ENCODE measurements at places on chromosomes 16 and 17.

DNA sequence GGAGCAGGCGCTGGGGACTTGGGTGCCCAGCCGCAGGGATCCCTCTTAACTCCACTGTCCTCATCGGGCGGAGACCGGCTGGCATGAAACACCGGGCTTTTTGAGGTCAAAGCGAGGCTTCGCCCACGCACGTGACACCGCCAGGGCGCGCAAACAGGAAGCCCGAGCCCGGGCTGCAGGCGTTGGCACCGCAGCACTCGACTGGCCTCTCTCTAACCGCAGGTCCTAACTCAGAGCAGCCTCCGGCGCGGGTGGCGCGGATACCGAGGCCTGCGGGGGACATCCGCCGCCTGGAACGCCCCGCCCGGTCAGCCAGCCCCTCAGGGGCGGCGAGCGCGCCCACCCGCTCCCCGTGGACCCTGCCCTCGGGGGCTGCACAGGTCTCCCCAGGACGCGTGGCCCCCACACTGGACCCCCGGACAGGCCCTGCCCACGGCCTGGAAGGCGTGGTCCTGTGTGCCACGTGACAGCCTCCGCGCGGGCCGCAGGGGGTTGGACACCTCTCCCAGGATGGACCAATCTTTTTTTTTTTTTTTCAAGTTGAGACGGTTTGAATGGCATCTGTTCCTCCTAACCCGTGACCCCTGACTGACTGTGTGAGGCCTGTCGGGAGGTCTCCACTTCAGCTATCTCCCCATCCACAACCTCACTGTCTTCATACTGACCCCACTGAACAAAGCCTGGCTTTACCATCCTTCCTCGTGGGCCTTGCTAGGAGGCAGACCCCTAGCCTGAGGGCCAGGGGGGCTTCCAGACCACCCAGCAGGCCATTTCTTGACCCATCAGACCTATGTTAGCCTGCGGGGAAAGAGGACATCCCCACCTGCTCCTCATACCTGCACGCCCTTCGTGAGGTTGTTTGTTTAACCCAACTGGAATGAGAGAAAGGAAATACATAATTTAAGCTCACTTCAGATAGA is 8.4 kb upstream of the SLC47A2 start:
- peak; percentile 41 for DNase-seq

- DNase-seq = no peak
Measured at GRCh38 chr17:66542967-66543520, 240.6 kb downstream of the PRKCA start.

DNA sequence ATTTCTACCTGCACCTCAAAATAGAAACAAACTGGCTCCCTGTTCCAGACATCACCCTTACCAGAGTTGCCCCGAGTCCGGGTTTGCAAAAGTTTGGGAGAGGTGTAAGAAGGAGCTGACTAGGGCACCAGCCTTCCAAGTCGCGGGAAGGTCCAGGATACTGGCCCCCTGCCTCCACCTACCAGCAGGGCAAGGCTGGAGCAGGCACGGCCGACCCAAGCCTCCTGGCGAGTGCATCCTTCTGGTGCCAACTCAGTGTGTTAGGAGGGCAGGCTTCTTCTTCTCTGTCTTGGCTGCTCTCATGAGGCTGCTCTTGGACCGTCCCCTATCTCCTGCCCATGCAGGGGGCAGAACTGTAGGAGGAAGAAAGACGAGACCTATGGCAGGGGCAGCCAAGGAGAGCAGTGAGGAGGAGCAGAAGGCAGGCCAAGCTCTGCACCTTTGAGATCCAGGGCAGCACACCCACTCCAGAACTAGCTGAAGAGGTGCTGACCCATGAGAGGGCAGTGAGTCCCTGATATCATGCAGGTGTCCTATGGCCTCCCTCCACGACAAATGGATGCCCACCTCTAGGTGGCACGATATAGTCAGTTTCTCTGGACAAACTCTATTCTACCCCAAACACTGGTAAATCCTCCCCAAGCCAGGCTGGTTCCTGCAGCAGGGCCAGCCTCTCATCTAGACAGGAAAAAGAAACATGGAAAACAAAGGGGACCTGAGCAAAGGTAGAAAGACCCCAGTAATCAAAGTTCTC is 54.4 kb downstream of the CYTH1 start:
- DNase-seq = no peak

GRCh38 chr17:74779501-74779900 is 3.4 kb upstream of the NAT9 start:
- no peak for DNase-seq

DNA sequence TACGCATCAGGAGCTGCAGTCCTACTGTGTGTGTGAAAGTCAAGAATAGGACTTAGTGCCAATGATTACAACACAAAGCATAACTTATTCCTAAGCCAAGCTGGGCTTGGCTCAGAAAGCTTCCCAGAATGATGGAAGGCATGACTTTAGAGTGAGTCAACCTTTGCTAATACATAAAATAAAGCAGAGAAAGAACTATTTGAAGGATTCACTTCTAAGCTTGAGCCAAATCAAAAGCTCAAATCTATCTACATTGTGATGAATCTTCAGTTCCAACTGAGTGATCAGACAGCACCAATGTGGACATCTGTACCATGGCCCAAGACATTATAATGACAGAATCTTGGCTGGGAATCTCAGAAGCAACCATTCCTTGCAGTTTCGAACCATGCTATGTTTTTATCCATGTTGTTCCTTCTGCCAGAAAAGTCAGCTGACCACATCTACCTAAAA is 41.4 kb downstream of the SMG6 start:
- no peak for DNase-seq

- peak; percentile 63 for DNase-seq
Measured at GRCh38 chr17:66715745-66716156, 119.2 kb upstream of the CACNG5 start.

- peak; percentile 96 for DNase-seq
Measured at GRCh38 chr17:45228763-45229539, 7.3 kb downstream of the FMNL1 start.

GRCh38 chr17:67280279-67280678 is 35.3 kb upstream of the HELZ start:
- DNase-seq = no peak

DNA sequence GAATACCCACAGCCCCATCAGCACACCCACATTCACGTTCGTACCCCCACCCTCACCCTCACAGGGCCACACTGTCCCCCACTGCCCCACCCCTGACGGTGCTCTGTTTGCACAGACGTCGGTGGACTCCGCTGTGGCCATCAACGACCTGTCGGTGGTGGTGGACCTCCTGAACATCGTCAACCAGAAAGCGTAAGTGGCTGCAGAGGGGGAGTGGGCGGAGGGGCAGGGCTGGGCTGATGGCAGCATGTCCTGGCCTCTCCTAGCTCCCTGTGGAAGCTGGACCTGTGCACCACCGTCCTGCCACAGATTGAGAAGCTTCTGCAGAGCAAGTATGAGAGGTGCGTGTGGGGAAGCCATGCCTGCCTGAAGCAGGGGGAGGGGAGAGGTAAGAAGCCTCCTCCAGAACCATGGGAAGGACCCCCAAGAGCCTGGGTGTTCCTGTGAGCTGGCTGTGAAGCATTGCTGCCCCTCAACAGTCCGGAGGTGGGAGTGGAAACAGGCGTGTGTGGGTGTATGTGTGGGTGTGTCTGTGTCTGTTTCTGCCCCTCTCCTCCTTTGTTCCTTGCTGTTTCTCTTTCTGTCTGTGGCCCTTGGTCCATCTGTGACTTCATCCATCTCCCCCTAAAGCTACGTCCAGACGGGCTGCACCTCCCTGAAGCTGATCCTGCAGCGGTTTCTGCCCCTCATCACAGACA is 20.3 kb downstream of the KATNB1 start:
- DNase-seq = no peak

DNA sequence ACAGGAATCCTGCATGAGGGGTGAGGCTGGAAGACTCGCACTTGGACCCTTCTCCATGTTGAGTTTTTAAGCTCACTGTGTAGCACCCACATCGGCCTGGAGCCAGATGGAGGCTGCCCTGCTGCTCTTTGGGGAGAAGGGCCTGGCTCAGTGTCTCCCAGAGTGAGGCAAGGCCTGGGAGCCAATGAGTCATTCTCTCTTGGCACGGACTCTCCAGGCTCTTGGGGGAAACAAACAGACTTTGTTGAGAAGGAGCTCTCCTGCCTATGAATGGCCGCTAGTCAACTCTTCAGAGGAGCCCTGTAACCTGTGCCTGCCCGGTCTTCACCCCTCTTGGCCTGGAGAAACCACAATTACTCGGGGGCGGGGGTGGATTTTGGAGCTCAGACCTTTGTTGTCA is 50.8 kb upstream of the MAF start:
- no peak for DNase-seq

- no peak for DNase-seq
Measured at GRCh38 chr17:50187394-50187725, 14.1 kb downstream of the COL1A1 start.

GRCh38 chr16:62602790-62603189 is 566.6 kb upstream of the CDH8 start:
- DNase-seq = no peak

DNA sequence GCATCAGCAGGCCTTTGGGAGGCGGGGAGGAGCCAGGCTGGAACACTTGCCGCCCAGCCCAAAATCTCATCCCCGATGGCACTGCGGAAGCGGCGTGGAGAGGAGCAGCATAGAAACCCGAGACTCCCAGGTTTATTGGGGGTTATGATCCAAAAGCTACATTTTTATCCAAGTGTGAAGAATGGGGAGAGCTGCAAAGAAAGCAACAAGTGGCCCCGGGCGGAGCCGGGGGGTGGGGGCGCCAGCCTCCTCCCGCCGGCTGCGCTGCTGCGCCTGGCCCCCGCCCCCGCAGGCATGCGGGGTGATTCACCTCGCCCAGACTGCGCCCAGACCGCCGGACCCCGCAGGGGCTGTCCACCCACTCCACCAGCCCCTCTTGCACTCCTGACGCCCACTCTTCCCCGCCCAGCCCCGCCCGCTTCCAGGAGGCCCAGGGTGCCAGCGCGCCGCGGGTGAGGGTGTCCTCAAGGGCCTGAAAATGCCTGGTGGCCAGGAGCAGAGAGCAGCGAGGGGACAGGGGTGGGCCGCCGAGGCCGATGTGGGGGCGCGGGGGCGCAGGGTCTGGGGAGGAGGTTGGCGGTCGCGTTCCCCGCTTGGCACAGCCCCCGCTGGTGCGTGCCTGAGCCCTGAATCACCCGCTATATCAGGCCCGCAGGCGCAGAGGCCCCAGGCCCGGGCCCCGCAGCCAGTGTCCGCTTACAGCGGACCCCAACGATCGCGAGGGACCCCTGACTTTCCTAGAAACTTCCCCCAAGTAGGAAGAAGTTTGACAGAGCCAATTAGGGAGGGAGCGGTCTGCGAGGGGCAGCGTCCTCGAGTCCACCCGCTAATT is 1.3 kb downstream of the CAVIN1 start:
- DNase-seq = no peak

GRCh38 chr16:21566891-21567414 is 32.4 kb upstream of the METTL9 start:
- no peak for DNase-seq

DNA sequence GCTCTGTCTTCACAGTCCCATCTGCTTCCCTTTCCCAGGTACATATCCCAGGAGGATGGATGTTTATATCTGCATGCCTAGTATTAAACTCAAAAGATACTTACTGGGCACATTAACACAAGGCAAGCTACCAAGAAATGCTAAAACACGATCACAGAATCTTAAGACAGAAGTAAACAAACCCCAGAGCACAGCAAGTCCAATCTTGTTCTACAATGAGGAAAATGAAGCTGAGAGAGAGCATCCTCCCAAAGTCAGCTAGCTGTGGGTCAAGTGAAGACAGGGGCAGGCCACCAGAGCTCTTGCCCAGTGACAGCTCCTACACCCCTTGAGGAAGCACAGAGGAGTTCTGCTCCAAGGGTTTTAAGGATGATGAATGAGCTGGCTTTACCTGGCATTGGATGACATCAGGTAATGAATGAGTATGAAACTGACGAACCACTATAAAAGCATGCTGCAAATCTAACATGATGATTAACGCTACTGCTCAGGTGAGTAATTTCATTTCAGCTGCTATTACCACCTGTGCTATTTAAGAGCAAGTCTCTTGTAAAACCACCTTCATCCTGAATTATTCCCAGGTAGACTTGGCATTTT is 20.3 kb downstream of the XPO6 start:
- DNase-seq = no peak

- DNase-seq = no peak
Measured at GRCh38 chr16:81585785-81586184, 141.2 kb downstream of the CMIP start.

DNA sequence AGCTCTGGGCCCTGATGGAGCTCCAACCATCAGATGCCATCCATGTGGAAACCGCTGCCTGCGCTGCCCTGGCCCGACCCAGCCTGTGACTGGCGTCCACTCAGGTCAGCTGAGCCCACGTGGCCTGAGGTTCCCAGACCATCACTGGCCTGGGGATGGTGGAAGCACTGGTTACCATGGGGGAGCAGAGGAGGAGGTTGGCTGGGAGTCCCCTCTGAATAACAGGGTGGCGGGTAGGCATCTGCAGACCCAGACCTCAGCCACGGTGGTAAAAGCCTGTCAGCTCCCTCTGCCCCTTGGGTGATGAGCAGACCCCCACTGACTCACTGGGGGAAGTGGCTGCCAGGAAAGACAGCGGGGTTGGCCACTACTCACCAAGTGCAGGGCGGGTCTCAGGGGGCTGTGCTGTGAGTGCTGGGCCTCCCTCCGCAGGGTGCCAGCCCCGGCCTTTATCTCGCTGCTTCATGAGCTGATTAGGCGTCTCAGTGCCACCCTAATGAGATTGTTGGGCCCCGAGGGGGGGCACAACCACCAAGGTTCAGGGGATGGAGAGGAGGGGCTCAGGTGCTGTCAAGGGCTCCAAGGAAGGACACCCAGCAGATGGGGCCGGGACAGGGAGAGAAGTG is at the start of gene PDE6G:
Gene PDE6G (minus strand): TSS at position 425 of the 626 bp plus-strand sequence. CDS start 3,237 bp downstream, outside the sequence.
- DNase-seq = no peak

- no peak for DNase-seq
Measured at GRCh38 chr17:73901661-73902415, 257.6 kb upstream of the SDK2 start.

All from activated CD4-positive, alpha-beta T cell treated with anti-CD3 and anti-CD28 coated beads, Interleukin-2, amount 50 U/mL, for 16 hours (primary cell).